Right renal cortex interstitium (tissue), 3 donors: ENCODE measurements at places on chromosomes 5 and 9. TPM values are rescaled to one million over a fixed set of nuclear protein-coding genes. Genes with fewer than 3 reads are reported as not detected.

The TMEM267 gene
- polyA plus RNA-seq, result 20.7 TPM

The DDX4 gene
- not detected for polyA plus RNA-seq

The PSAT1 gene
- polyA plus RNA-seq, result 67.9 TPM

The STC2 gene
- polyA plus RNA-seq, result 2.0 TPM

The AIF1L gene
- polyA plus RNA-seq, result 401 TPM

The SLC45A2 gene
- 0.47 TPM for polyA plus RNA-seq

The INSL4 gene
- not detected for polyA plus RNA-seq

The GABRB2 gene
- polyA plus RNA-seq, result 2.0 TPM

The PCDHGC5 gene
- polyA plus RNA-seq, result 0.29 TPM
